ENCODE measurements at places on chromosomes 16 and 17.

GRCh38 chr16:159136-159849 lies 6.5 kb upstream of the HBM start:
- no peak for DNase-seq

DNA sequence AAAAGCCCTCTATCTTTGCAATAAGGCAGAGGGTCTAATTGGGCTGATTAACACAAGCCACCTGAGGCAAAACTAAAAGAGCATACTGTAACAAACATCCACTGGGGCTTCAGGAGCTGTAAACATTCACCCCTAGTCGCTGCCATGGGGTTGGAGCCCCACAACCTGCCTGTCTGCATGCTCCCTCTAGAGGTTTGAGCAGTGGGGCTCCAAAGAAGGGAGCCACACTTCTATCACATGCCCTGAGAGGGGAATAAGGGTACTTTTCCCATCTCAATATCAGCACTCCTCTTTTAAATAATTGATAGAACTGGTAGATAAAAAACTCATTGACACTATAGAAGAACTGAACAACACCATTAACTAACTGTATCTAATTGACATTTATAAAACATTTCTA lies 130.1 kb upstream of the COX10 start:
- no peak for DNase-seq

DNA sequence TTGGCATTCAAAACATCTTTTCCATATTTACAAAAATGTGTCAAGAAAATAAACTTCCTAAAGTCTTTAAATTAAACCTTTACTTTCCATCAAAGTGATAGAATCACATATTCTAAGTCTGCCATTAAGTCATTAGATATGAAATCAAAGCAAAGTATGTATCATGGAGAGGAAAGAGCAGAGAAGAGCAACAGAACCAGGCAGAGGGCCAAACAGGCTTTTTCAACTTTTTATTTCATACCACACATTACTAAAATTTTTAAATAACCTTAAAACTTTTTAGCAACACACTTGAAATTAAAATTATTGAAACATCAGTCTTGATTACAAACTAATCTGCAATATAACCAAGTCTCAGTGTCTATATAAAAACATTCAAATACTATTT lies 13.8 kb downstream of the SIAH1 start:
- DNase-seq: no peak

DNA sequence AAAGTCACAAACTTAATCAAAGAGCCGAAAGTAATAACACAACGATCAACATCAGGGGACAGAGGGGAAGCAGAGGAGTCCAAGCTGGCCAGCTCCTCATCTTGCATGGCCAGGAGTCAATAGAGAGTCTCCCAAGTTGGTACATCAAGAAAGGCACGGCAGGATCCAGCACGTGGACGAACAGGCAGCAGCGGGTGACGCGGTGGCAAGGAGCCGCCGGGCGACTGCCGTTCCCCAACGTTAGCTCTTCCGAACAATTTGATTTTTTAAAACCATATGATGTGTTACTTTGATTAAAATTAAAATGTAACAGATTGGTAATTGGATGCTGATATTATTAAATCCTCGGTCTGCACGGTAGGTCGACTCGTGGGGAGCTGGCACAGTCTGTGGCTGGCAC lies 81.8 kb upstream of the DOC2B start:
- no peak for DNase-seq

DNA sequence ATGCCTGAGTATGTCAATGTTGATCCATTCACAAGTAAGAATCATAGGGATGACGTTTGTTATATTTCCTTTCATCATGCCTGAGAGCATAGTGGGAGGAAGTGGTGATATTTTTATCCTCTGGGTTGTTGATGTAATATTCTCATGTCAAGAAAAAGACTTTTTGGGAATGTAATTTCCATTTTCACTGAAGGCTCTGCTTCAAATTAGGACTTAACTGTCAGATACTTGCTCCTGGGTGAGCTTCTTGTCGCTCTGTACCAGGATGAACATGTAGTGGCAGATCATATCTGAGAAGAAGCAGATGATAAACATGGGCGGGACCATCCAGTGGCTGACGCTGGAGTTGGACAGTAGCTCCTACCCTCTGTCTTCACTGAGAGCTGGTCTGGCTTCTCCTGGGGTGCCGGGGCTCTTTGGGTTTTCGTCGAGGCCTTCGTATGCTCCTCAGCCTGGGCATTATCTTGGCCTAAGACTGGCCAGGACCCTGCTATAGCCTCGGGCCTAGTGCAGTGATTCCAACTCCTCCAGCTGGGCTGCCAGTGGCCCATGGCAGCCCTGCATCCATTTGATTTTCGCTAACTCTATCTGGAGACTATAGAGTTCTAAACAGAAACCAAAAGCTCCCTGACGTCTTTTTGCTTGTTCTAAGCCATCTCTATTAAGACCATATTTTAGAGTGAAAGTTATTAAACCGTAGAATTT lies 19.7 kb downstream of the CYB5B start:
- no peak for DNase-seq

GRCh38 chr17:30170415-30170987 lies 53.9 kb downstream of the NSRP1 start:
- DNase-seq: no peak

DNA sequence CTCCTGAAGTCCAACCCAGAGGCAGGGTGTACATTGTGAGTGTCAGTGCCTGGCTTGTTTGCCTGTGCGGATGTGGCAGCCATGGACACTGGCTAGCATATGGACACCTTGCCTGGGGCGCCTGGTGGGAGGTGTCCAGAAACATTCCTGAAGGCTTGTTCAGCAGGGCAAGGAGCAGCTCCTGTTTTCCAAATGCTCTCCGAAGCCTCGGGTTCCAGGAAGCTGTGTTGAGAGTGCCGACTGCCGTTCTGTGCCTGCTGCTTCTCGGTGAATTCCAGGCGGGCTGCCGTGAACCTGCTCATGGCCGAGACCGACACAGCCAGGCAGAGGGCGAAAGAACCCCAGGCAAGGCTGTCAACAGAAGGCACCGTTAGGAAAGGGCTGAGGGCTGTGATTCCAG lies 10.9 kb upstream of the DHRS7C start:
- DNase-seq: no peak

DNA sequence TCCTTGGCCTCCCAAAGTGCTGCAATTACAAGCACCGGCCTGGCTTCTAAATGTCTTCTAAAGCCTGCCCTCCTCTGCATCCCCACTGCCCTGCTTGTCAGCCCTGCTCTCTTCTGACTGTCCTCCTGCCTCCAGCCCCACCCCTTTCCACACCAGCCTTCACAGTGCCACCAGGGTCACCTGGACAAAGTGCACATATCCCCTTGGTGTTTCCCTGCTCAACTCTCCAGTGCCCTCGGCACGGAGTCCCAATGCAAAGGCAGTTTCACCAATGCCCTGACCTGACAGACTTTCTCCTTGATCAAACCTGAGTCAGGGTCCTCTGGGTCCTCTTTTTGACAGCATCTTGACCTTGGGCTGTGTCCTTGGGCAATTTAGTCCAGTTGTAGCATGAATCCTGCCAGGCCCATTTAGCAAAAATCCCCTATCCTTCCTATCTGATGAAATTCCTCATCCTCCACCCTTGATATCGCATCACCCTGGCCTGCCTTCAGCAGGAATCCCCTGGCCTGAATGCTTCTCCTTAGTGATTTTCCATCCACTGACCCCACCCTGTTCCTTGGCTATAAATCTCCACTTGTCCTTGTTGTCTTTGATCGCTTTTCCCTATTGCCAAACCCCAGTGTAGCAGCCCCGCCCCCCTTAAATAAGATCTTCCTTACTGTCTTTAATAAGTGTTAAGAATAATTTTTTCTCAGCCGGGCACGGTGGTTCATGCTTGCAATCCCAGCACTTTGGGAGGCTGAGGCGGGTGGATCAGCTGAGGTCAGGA lies 42.7 kb upstream of the ETV4 start:
- DNase-seq: no peak

Measured in naive B cell (primary cell).